ENCODE measurements at places on chromosomes 12 and 14.

GRCh38 chr14:92846162-92846897 is 52.2 kb downstream of the GOLGA5 start:
- DNase-seq = no peak

DNA sequence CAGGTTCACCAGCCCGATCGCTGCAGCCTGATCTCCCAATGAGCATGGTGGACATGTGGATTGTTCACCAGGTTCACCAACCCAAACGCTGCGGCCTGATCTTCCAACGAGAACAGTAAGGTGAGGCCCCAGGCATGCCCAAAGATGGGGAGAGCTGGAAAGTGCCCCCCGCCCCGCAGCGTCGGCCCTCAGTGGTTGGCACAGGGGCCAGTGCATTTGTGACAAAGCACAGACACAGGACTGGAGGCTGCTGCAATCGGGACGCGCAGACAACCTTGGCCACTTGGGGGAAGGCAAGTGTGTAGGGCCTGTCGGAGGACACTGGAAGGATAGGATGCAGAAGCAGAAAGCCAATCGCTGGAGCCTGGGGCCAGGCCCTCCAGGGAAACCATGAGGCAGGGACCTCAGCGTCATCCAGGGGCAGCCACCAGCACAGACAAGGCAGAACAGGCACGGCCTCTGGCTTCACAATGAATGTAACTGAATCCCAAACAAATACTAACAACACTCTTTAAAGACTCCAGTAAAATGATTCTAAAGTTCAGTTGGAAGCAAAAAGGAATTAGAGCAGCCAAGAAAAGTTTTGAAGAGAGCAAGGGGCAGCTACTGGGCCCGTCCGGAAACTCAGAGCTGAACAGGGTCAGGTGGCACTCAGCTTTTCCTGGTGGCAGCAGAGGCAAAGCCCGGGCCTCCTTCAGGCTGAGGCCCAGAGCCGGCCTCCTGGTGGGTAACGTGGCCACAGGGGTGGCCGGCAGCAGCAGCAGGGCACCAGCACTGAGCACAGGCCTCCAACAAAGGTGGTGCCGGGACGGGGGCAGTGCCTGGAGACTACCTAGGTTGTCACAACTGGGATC is 13.3 kb downstream of the BRF1 start:
- DNase-seq = no peak

DNA sequence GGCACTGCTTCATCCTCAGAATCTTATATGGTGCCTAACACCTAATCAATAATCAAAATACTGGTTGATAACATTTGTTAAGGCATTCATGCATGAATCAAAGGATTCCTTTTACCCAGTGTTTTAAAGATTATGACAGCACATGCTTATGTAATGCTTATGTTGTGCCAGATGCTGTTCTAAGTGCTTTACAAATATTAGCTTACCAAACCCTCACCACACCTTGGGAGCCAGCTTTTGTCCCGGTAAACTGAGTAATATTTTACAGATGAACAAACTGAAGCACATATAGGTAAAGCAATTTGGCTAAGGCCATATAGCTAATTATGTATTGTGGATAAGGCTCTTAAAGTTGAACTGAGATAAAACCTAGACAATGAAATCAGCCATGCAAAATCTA is 209.2 kb downstream of the ALX1 start:
- no peak for DNase-seq

GRCh38 chr12:57001448-57001906 is 4.9 kb downstream of the ZBTB39 start:
- no peak for DNase-seq

GRCh38 chr12:2163177-2163941 is 110.6 kb downstream of the CACNA1C start:
- peak; percentile 72 for DNase-seq

All from tibial nerve (tissue), 4 donors.